CD8-positive, alpha-beta T cell (primary cell): ENCODE measurements at places on chromosomes 16 and 17.

GRCh38 chr16:78516006-78516736 lies 416.7 kb downstream of the WWOX start:
- DNase-seq, result no peak

DNA sequence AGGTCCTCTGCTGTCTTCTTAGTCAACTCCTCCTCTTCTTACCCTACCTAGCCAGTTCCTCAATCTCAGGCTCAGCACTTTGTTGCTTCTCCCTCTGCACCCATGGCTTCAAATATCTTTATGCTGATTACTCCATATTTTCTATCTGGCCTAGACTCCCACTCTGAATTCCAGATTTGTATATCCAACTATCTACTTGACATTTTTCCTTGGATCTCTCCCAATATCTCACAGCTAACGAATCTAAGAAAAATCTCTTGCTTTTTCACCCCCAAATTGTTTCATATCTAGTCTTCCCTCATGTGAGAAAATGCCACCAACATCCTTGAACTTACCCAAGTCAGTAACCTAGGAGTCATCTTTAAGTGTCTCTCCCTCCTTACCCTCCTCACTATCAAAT lies 176.4 kb upstream of the ERCC4 start:
- DNase-seq, result no peak

DNA sequence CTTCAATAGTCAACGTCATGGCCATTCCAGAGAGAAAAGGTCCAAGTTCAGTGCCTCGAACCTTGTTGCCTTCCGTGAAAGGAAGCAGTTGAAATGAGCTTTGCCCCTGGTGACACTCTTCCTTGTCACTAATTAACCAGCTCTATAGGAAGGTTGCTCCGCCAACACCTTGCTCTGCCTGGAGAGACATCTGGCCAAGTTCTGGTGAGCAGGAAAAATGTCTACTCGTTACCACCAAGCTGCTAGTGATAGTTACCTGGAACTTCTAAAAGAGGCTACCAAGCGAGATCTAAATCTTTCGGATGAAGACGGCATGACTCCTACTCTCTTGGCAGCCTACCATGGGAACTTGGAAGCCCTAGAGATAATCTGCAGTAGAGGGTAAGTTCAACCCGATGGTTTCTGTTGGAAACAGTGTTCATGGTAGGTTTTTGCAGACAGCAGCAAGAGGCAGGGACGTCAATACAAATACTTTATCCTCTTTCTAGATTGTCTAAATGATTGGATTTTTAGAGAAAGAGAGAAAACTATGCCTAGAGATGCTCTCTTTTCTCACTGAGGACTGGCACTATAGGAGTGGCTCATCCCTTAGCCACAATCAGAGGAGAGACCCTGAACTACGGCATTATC lies at the start of gene ANKS4B:
ANKS4B (plus strand) TSS at position 179 of the 630 bp plus-strand sequence; CDS start at position 218, 39 bp downstream.
- DNase-seq, result no peak

DNA sequence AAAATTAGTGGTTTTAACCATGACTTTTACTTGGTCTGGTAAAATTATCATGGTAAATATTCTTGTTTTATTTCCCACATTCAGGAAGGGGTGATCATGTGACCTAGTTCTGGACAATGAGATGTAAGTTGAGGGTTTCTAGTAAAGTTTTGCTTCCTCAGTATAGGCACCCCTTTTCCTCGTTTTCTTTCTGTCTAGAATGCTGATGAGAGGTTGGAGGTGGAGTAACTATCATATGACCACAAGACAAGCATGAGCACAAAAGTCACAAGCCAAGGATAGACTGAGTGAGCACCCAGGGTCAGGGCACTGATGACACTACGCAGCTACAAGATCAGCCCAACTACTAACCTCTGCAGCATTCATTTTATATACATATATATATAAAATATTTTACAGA lies 53.9 kb downstream of the MYO1D start:
- no peak for DNase-seq
